ENCODE measurements at places on chromosomes 6 and 20. TPM values are rescaled to one million over a fixed set of nuclear protein-coding genes. Genes with fewer than 3 reads are reported as not detected.

SEMG1 gene
- total RNA-seq: not detected

DNA sequence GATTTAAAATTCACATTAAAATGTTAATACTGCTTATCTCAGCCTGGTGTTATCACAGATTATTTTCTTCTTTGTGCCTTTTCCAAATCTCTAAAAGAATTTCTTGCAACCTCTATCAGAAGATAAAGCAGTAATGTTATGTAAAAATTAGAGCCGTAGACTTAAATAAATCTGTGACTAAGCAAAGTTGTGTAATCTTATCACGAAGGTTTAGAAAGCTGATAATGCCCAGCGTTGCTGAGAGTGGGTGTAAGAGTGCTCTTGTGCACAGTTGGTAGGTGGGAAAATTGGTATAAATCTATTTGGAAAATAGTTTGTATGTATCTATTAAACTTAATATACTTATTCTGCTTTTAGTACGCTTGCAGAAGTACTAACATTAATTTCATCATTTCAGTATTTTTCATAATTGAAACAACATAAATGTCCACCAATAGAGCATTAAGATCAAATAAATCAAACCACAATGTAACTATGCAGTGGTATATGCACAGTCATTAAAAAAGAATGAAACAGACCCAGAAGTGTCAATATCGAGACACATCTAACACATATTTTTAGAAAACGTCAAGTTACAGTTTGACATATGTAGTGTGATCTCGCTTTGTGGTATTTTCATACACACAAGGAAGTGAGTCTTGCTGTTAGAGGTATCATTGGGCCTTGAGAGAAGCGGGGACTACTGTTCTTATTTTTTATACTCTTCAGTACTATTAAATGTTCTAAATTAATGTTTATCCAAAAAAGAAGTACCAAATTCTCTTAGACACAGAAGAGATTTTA lies 54.4 kb upstream of the PBOV1 start:
- DNase-seq: no peak

IL17A gene
- total RNA-seq: not detected

CRISP2 gene
- total RNA-seq: not detected

DNA sequence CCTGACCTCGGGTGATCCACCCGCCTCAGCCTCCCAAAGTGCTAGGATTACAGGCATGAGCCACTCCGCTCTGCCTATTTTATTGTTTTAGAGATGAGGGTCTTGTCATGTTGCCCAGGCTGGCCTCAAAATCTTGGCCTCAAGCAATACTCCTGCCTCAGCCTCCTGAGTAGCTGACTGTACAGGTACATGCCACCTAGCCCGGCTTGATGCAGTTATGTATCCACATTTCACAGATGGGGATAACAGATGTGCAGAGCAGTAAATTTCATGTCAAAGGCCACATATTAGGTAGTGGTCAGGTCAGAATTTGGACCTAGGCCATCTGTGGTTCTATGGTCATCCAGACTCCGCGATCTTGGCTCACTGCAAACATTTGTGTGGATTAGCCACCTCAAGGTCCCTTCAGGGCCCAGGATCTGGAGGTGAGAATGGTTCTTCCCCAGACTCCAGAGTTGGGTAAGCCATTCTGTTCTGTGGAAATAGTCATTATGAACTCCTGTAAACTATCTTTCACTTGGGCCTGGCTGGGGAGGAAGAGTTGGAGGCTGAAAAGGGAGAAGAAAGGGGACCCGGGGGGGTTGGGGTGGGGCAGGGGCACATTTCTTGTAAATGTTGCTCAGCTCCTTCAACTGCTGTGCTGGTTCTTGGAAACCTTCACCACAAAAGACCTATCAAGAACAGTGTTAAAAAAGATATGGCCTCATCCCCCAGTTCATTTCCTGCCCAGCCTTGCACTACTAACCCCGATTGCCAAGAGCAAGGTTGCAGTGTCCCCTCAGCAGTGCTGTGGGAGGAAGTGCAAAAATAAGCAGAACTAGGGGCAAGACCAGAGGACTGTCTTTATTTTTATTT lies 13.0 kb downstream of the PIM1 start:
- no peak for DNase-seq

All from glutamatergic neuron (in vitro differentiated cells).